ENCODE measurements at places on chromosomes 13 and 19. TPM values are rescaled to one million over a fixed set of nuclear protein-coding genes. Genes with fewer than 3 reads are reported as not detected.

DNA sequence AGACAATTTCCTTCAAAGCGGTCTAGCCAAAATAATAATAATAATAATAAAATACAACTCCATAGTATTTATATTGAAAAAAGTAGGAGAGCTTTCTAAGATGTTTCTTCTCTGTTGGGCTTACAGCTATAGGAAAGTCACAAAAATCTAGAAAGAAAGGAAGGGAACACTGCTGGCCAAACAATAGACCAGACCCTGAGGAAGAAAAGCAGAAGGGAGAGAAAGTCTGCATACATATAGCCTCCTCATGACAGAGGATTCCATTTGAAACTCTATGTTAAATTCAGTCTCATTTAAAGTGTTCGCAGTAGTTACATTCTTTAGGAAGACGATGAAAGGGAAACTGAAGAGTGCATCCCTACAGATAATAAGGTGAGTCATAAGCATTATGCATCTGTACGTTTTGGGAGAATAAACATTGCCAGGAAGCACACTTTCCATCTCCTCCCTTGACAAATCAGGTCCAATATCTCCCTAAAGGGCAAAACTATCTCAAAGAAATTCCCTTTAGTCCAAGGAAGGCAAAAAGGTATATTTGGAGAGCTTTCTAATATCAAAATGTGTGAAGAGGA, 86.5 kb downstream of the PCDH9 start:
- DNase-seq, result no peak

DNA sequence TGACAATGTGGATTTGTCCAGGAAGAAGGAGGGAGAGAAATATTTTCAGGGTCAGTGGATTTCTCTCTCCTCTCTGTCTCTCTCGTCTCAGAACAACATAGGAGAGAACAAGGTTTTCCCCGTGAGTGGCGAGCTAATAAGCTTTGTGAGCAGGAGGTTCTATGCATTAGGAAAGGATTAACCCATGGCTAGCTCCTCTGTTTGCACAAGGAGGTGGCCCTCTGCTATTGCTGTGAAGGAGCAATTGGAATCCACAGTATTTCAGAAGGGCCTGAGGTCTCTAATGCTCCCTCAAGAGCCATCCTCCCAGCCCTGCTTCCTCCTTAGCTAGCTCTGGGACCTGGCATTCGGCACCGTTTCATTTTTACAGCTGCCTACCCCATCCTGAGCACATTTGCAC, 288.9 kb upstream of the MAB21L1 start:
- no peak for DNase-seq

DNA sequence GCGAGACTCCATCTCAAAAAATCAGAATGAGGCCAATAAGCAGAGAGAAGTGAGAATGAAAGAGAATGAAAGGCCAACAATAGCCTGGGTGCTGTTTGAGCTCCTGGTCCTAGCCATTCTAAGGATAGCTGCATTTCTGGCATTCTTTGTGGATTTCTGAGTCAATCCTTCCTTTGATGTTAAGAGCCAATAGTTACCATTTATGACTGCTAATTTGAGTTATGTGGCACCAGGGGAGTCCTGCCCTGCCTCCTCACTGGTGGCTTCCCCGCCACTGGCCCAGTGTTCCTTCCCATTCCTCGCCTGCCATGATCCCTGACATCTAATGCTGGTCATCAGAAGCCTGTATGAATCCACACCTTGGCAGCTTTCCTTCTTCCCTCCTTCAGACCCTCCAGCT, 991.2 kb downstream of the UQCRFS1 start:
- DNase-seq, result peak; percentile 80

GRCh38 chr19:44644402-44645016, 799 bp downstream of the PVR start:
- peak; percentile 54 for DNase-seq

DNA sequence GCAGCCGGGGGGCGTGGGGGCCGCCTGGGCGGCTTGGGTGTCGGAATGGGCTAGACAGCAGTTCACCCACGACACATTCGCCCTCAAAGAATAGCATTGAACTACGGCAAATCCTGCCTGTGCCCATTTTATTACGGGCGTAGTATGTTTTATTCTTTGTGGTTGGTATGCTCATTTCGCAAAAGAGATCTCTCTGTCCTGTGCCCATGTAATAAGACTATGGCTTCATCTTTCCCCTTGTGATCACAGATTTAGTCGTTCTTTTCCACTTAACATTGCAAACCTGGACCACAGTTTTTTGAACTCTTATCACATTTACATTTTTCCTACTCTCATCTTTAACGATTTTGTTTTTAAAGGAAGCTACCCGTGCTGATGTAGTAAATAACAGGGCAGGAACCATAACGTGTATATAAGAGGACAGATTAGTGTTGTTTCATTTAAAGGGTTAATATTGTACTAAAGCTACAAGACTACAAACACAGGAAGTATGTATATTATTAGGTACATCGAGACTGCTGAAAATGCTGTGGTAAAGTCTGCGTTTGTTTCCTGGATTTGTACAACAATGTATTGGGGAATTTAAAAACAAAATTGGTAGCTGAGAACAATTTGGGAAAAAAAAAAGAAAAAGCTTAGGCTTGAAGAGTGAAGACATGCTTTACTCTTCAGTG, 3.2 kb upstream of the MYCBP2 start:
- peak; percentile 44 for DNase-seq

DNA sequence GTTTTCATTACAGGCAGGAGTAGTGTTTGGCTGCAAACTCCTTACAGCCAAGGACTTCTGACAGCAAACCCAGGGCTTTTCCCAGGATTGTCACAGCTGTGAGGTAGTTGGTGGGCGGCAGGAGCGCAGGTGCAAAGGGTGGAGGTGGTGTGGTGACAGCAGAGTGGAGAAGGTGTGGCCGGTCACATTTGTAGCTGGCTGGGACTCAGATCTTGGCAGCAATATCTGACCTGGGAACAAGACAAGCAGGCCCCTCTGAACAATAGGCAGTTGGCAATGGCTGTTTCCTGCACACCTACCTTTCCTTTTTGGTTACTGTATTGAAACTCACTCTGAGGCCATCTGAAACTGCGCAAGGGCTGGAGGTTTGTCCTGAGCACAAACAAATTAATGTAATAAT, 327.3 kb downstream of the COG6 start:
- DNase-seq, result no peak

- no peak for DNase-seq
Observed at GRCh38 chr19:2699413-2700140, 2.9 kb downstream of the GNG7 start.

DNA sequence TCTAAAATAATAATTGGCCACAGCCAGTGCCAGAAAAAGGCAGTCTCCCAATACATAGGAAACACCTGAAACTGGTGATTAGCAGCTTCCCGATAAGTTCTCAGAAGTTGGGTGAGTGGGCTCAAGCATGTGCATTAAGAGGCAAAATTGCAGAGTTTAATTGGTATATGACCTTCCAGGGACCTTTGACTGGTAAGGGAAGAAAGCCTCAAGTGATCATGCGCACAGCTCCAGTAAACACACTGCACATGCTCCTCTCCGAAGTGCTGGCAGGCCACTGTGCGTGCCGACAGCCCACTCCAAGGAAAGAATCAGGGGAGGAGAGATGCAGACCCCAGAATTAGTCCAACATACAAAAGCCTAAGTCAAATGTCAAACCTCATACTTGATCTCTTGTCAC, 18.9 kb upstream of the CEACAM8 start:
- DNase-seq, result no peak

GRCh38 chr13:27679896-27680295, 58.2 kb downstream of the POLR1D start:
- no peak for DNase-seq

DNA sequence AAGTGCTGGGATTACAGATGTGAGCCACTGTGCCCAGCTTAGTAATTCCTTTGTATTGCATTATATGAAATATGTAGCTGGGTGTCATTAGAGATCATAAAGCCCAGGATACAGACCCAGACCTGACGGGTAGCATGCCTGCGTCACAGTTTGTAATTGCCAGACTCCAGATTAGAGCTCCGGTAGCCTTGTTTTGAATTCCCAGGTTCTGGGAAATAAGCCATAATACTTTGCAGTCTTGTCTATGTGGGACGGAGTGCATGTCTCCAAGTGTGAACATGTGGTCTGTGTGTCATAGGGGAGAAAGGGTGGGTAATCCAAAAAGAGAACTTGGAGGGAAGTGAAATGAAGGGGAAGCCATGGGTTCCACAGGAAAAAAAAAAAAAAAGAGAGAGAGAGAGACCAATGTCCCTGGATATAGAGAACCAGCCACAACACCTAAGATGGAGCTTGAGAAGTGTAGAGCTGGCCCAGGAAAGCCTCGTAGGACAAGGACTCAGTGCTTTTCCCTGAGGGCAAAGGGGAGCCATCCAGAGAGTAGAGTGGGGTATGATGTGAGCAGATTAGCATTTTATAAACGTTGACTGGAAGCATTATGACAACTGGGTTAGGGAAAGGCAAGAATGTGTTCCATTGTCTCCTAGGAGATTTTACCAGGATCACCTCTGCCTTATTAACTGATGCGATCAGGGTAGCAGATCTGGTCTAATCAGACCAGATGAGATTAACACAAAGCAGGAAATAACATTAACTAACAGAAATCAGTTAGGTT, 2.6 kb downstream of the ZSCAN4 start:
- DNase-seq, result no peak

DNA sequence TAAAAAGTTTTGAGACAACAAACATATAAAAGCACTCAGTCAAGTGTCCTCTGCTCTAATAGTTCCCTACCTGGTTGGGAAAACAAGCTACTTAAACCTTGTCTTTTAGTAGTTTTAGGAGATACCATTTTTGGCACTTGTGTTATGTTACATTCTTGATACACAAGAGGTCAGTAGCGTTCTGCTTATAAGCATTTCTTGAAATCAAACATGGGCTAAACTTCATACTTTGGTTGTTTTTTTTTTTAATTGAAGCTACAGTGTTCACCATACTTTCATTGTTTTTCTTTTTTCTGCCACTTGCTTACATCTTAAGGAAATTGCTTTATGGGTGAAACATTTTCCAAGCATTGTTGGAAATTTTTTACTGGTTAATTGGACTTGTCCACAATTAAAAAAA, 12.9 kb downstream of the NHLRC3 start:
- DNase-seq, result peak; percentile 25

GRCh38 chr19:55146705-55147273, 2.2 kb downstream of the TNNT1 start:
- DNase-seq, result no peak

GRCh38 chr13:24074678-24075077, 85.8 kb upstream of the SPATA13 start:
- no peak for DNase-seq

- DNase-seq, result no peak
Observed at GRCh38 chr13:20727856-20728255, 24.4 kb downstream of the IL17D start.

DNA sequence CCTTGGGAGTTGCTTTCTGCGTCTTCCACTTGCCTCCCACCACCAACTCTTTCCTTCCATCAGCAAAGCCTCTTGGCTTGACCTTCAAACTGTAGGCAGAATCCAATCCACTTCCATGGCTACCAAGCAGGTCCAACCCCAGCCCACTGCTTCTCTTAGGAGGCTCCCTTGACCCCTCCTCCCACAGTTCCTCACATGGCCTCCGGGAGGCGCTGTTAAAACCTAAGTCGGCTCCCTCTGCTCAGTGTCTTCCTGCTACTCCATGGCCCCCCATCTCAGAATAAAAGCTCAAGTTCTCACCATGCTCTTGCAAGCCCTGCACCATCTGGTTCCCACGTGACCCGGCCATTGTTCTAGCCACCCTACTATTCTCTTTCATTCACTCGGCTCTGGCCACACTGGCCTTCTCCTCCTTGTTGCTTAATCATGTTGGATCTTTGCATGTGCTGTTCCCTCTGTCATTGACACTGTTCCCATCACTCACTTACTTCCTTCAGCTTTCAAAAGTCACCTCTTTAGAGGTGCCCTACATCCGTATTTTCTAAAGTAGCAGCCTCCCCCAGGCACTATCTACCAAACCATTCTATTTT, 7.5 kb downstream of the IZUMO2 start:
- DNase-seq, result no peak

DNA sequence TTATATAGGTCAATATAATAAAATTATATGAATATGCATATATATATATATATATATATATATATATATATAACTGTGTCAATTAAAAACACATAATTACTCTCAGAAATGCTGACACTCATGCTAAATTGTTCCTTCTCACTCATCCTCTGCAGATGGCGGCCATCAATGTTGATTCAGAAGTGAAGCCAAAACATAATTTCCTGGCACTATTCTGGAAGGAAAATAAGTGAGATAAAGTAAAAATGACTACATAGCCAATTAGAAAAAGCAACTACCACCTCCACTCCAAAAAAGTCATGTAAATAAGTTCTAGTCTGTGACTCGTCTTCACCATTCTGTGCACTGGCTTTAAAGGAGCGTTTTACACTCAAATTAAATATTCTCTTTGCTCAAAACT, 423.3 kb downstream of the EFNB2 start:
- DNase-seq, result no peak

GRCh38 chr13:19601749-19602725, 31.4 kb upstream of the MPHOSPH8 start:
- DNase-seq, result peak; percentile 54

The OR7C1 gene
- polyA plus RNA-seq, result not detected

The PABPC3 gene
- polyA plus RNA-seq, result 0.27 TPM

The CYP4F8 gene
- polyA plus RNA-seq, result not detected

The MTUS2 gene
- 0.02 TPM for polyA plus RNA-seq

The HIF3A gene
- 0.12 TPM for polyA plus RNA-seq

The CCDC70 gene
- polyA plus RNA-seq, result not detected

Measured in fibroblast of lung (primary cell).